ENCODE measurements at places on chromosomes 2 and 18. TPM values are rescaled to one million over a fixed set of nuclear protein-coding genes. Genes with fewer than 3 reads are reported as not detected.

Gene PDE1A
- total RNA-seq = 11.2 TPM

Gene MIB1
- total RNA-seq = 17.6 TPM

Gene DNAJC27
- 2.0 TPM for total RNA-seq

Gene LYG2
- not detected for total RNA-seq

Gene SRD5A2
- total RNA-seq = not detected

Gene TMEM150A
- total RNA-seq = 11.0 TPM

Gene MYO5B
- total RNA-seq = not detected

Gene VSNL1
- not detected for total RNA-seq

Gene TMEM169
- total RNA-seq = 1.1 TPM

Gene AGBL5
- 25.9 TPM for total RNA-seq

Gene TMEM247
- not detected for total RNA-seq

Gene CDKL4
- 0.71 TPM for total RNA-seq

Gene FANCL
- 19.0 TPM for total RNA-seq

Gene RGPD3
- total RNA-seq = 0.18 TPM

Gene DHRS9
- total RNA-seq = 2.0 TPM

Gene POU3F3
- total RNA-seq = not detected

Gene XIRP2
- not detected for total RNA-seq

Gene IAH1
- 88.5 TPM for total RNA-seq

Gene KIAA2012
- not detected for total RNA-seq

Gene DLX2
- total RNA-seq = not detected

Gene CXCR1
- not detected for total RNA-seq

Gene RAMP1
- 259 TPM for total RNA-seq

Gene MFSD6
- total RNA-seq = 8.7 TPM

Gene TMEM17
- total RNA-seq = 3.2 TPM

Gene PSMA8
- total RNA-seq = not detected

Gene OSR1
- 2.3 TPM for total RNA-seq

Gene GAREM1
- total RNA-seq = 0.89 TPM

Gene ACMSD
- not detected for total RNA-seq

Gene ETAA1
- total RNA-seq = 19.3 TPM

Gene EFHD1
- total RNA-seq = not detected

Gene SLC5A7
- not detected for total RNA-seq

Gene TUBA4B
- not detected for total RNA-seq

Gene LPIN2
- 28.0 TPM for total RNA-seq

Gene RNASEH1
- 30.3 TPM for total RNA-seq

Gene TTC31
- total RNA-seq = 31.2 TPM

Gene PUM2
- total RNA-seq = 14.7 TPM

Gene CDH20
- 0.35 TPM for total RNA-seq

Gene IL36A
- not detected for total RNA-seq

Gene CDCA7
- total RNA-seq = 14.9 TPM

Gene PROM2
- under 0.01 TPM for total RNA-seq

Gene CROCC2
- total RNA-seq = 0.35 TPM

Gene SLC4A5
- not detected for total RNA-seq

Gene FBXO48
- 0.35 TPM for total RNA-seq

Gene SERPINB13
- total RNA-seq = not detected
